Hematopoietic multipotent progenitor cell treated with erythropoietin and hydrocortisone succinate and interleukin-3 and kit ligand, for 8 days (in vitro differentiated cells): ENCODE measurements at places on chromosomes 16 and 17.

DNA sequence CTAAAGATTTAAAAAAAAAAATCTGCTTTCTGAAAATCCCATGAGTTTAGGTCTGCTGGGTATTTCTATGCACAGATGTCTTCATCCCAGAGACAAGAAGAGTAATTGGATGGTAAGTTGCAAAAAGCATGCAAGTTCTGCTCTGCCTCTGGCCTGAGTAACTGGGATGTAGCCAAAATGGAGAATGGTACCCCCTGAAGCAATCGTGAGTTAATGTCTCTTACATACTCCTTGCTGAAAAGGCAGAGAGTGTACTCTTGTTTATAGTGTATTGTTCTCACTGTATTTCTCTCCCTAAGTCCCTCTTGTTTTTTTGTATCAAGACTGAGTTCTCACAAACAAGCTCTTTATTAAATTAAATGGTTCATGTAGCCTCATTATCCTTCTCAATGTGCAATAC is 259.0 kb downstream of the IRX3 start:
- no peak for DNase-seq

DNA sequence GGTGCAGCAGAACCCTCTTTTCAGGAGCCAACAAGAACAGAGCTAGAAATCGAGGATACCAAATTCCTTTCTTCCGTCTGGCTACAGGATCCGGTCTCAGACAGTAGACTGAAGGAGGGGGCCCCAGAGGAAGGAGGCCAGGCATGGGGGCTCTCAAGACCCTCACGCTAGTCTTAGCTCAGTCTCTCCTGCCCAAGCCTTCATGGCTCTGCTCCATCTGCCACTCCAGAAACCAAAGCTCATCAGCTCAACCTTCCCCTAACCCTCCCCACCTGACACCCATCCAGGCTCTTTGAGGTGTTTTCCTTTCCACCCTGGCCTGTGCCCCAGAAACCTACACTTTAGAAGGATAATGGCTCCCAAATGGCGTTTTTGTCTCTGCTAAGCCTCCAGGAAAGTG is 6.2 kb upstream of the TMEM92 start:
- DNase-seq, result no peak

DNA sequence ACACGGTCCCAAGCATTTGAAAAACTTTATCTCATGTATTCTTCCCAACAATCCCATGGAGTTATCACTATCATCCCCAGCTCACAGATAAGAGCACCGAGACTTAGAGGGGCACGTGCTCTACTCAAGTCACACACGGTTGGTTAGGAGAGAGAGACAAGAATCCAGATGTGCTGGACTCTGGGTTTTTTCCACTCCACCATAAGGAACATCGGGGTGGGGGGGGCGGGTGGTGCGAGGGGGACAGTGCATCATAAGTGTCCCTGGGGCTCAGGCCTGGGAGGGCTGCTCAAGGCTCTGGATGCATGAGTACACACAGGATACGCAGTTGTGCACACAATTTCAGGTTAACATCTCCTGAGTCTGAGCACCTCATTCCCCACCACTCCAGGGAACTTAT is 7.4 kb downstream of the CDC42EP4 start:
- DNase-seq, result no peak

DNA sequence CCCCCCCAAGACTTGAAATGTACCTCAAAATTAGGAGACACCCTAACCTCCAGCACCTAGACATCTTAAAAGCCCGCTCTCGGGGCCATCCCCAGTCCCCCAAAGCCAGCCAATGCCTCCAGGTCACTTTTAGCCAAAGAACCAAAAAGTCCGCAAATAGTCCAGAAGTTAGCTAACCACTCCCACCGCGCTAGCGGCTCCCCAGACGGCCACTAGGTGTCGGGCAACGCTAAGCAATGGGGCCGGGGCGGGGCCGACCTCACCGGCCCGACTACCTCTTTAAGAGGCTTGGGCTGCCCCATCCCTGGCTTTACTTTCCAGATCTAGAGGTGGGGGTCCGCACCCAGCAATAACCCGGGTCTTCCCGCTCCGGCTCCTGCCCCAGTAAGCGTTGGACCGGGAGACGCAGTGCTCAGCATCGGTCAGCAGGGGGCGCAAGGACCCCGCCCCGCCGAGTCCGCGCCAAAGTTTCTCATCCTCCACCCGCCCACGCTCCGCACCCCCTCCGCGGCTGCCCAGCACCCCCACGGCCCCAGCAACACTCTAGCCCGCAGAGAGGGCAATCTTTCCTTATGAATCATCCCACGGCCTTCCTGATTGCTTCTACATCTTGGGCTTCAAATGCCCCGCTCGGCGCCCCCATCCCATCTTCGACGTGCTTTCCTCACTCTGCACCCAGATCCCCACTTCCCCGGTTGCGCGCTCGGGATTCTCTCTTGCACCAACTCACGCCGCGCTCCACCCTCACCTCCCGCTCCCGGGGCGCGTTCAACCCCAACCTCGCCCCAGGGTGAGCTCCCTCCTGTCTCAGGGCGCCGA is 765 bp downstream of the COL1A1 start:
- DNase-seq, result peak; percentile 83

GRCh38 chr17:71638668-71639067 is 482.2 kb upstream of the SOX9 start:
- no peak for DNase-seq

- no peak for DNase-seq
These were observed 1.8 kb downstream of the KIAA0513 start for GRCh38 chr16:85029408-85029784.

GRCh38 chr16:82248012-82248656 is 78.1 kb upstream of the MPHOSPH6 start:
- DNase-seq, result no peak

- no peak for DNase-seq
These were observed 34.4 kb downstream of the CMIP start for GRCh38 chr16:81478876-81479511.
